ENCODE measurements at places on chromosomes 13 and 19.

DNA sequence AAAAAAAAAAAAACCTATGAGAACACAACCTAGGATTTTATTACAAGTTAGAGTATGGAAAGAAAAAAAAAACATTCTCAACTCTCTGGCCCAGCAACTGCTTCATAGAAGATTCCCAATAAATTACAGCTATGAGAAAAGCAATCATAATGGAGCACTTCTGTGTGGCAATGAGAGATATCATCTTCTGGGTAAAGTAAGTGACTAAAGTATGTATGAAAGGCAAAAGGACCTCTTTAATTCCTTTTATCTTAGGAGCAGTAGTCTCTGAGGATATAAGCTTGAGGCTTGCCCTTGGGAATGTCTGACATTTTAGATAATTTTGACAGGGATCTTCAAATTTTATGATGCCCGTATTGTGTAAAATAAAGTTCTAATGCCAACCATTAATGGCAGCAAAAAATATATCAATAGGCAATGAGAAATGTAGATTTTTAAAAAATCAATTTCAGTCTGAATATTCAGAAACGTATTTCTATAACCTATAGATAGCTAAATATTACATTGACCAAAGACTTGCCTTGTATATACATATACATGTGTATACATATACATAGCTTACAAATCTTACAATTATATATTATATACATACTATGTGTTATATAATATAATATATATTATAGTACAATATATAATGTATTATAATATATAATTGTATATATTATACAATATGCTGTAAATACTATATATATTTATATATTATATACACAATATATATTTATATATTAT is 823.9 kb upstream of the SLITRK1 start:
- DNase-seq = no peak

DNA sequence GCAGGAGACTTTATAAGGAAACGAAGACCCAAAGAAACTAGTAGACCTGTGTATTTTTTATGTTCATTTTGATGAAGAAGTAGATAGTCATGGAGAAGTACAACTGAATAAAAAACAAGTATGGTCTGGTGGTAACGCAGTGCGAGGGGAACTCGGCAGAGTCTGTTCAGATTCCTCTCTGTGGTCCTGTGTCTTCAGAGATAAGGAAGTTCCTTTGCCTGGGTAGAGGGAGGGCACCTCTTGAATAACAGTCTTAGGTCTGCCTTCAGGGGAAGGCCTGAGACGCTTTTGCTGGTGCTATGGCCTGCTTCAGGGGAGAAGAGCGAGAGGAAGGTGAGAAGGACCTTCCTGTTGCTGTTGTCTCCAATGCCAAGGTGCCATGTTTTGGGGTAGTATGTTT is 25.9 kb upstream of the SLC46A3 start:
- no peak for DNase-seq

- no peak for DNase-seq
These were observed 661.2 kb downstream of the TBC1D4 start for GRCh38 chr13:74820809-74821208.

GRCh38 chr19:34359954-34360315 is 5.1 kb upstream of the GPI start:
- no peak for DNase-seq

Data from Daoy (cell line).